ENCODE measurements at places on chromosomes 3 and 15. TPM values are rescaled to one million over a fixed set of nuclear protein-coding genes. Genes with fewer than 3 reads are reported as not detected.

C3orf52 gene
- total RNA-seq, result 0.07 TPM

GOLGA8J gene
- total RNA-seq, result not detected

PLA2G4F gene
- not detected for total RNA-seq

SLC2A2 gene
- total RNA-seq, result not detected

SERPINI1 gene
- 0.47 TPM for total RNA-seq

IMPG2 gene
- 0.32 TPM for total RNA-seq

EXOSC7 gene
- total RNA-seq, result 67.1 TPM

IQCH gene
- 2.4 TPM for total RNA-seq

LACTB gene
- total RNA-seq, result 3.8 TPM

COL6A5 gene
- total RNA-seq, result not detected

CHRM5 gene
- total RNA-seq, result not detected

TERC gene
- 1,851 TPM for total RNA-seq

C3orf49 gene
- not detected for total RNA-seq

PIERCE2 gene
- 6.9 TPM for total RNA-seq

ARPP21 gene
- total RNA-seq, result not detected

IL12A gene
- total RNA-seq, result 0.83 TPM

SAMMSON gene
- total RNA-seq, result not detected

RAB6B gene
- total RNA-seq, result not detected

SLC25A38 gene
- total RNA-seq, result 38.5 TPM

ACKR4 gene
- total RNA-seq, result 7.4 TPM

CAMKV gene
- total RNA-seq, result 7.8 TPM

SCN11A gene
- total RNA-seq, result 0.07 TPM

MYH15 gene
- total RNA-seq, result 0.18 TPM

ADIPOQ gene
- total RNA-seq, result not detected

CSPG5 gene
- 0.04 TPM for total RNA-seq

GPR149 gene
- not detected for total RNA-seq

MBD4 gene
- total RNA-seq, result 130 TPM

GPR62 gene
- total RNA-seq, result not detected

Data from Karpas-422 (cell line).